ENCODE measurements at places on chromosomes 4 and X.

GRCh38 chr4:105352826-105353225 is 121.0 kb downstream of the PPA2 start:
- DNase-seq: no peak

DNA sequence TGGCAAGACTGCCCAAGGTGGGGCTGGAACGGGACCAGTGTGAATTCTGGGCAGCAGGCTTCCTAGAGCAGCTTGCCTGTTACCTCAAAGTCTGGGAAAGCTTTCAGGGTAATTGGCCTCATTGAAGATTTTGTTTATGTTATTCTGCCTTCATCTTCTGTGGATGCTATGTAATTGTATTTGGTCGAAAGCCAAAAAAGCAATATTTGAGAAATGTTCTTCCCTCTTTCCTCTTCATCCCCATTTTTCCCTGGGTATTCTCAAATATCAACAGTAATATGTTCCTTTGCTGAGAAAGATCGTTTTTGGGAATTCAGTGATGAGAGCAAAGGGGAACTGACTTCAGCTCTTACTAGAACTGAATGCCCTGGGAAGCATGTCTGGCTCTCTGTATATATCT is 12.9 kb downstream of the TMEM131L start:
- DNase-seq: no peak

DNA sequence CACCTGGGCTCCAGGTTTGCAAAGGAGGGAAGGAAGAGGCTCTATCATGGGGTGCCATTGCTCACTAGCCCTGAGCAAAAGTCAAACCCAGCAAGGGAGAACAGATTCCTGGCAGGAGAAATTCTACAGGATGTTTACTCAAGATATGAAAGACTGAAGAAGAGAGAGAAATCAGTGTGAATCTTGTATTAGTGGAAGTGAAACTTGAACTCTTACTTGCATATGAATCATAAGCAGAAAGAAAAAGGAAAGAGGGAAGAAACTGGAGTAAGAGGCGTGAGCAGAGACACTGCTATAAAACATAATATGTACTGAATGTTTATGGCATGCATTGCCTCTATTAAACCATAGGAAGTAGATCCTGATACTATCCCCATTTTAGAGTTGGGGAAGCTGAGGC is 60.9 kb downstream of the C4orf46 start:
- no peak for DNase-seq

GRCh38 chrX:121832446-121832845 is 785.0 kb downstream of the GLUD2 start:
- no peak for DNase-seq

DNA sequence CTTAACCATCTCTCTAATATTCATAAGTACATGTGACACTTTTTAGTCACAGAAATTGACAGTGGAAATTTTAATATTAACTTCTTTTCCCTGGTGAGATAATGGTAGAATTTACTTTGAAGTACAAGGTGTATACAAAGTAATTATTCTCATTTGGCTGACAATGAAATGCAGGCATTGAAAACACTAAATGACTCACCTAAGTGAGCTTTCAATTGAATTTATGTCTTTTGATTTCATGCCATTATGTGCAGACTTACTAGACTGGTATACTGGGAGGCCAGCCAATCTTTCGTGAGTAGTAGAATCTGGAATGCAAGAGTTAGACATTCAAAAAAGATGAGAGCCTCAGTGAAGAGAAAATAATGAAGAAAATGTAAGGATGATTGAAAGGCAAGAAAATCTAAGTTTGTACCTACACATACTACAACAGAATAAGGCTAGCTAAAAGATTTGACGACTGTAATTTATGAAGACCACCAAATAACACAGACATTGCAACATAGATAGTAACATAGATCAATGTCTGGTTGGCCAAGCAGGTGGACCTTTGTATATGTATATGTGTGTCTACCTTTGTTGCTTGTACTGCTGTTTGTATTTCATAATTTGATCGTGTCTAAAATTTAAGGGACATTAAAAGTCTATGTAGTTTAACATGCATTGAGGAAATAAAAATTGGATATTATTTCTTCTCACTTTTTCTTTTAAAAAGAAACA is 459.7 kb downstream of the IL15 start:
- DNase-seq: no peak

DNA sequence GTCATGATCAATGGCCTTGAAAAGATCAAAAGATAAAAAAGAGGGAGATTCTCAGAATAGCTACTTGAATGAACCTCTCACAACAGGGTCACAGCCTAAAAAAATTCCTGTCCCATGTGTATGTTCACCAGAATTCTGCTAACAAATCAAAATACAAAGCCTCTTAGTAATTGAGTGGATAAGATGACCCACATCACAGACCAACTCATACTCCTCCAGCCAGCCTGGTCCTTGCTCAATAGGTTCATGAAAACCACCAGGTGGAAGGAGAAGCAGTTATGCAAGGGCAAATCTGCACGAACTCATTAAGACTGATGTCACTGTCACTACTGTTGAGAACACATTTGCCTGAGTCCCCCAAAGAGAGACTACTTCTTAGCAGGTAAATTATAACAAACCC is 21.5 kb downstream of the WDFY3 start:
- no peak for DNase-seq

DNA sequence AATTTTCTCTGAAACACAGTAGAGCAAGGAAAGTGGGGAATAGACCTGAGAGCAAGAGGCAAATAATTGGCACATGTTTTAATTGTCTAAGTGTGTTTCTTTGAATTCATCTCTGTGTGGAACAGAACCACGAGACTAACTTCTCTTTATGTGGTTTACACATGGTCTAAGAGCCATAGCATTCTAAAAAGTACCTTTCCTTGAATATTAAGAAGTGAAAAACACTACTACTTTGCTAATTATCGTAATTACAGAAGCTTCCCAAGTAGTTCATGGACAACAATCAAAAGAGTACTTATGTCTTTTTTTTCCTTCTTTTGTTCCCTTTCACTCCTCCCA is 2.9 kb upstream of the CYBB start:
- no peak for DNase-seq

DNA sequence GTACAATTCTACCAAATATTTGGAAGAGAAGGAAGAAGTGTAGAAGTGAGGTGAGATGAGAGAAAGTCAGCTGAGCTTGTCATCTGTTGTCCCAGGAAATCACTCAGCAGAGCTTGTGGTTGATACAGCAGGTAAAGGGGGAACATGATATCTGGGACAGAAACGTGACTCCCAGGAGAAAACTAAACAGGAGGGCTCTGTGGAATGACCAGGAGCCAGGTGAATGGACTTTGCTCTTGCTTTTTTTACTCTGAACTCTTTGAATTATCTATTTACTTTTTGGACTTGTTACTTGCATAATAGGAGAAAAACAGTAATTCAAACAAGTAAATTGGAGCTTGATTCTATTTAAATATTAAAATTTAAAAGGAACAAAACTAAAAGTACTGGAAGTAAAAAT is 555.6 kb upstream of the FRG1 start:
- DNase-seq: no peak

- no peak for DNase-seq
Measured at GRCh38 chrX:14529290-14529989, at the start of gene GLRA2. Gene GLRA2 (plus strand): TSS chrX:14529536. CDS start chrX:14530058, 522 bp downstream.

GRCh38 chr4:168496834-168497233 is at the start of gene PALLD:
Gene PALLD (plus strand): TSS chr4:168497052.
- DNase-seq: no peak

DNA sequence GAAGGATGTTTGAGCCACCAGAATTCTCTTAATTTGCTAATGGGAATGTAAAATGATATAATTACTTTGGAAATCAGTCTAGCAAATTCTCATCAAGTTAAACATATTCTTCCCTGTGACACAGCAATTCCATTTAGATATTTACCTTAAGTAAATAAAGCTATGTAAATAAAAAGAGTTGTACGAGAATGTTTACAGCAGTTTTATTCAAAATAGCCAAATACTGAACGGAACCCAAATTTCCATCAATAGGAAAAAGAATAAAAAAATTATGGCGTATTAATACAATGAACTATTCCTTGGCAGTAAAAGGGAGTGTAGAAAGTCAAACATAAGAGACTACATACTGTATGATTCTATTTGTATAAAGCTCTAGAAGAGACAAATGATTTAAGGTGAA is 45.8 kb downstream of the CENPE start:
- DNase-seq: no peak

DNA sequence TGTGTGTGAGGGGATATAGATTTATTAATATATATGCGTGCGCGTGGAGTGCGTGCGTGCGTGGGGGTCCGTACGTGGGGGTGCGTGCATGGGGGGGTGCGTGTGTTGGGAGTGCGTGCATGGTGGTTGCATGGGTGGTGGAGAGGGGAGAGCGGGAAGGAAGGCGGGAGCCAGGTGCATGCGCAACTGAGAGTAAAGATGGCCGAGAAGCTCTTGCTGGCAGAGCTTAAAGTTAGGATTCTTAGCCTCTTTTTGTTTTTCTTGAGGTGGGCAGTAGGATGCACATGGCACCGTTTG is 45.8 kb downstream of the TEX13B start:
- DNase-seq: no peak

- DNase-seq: no peak
Measured at GRCh38 chr4:145843148-145843547, 95.5 kb downstream of the ZNF827 start.

DNA sequence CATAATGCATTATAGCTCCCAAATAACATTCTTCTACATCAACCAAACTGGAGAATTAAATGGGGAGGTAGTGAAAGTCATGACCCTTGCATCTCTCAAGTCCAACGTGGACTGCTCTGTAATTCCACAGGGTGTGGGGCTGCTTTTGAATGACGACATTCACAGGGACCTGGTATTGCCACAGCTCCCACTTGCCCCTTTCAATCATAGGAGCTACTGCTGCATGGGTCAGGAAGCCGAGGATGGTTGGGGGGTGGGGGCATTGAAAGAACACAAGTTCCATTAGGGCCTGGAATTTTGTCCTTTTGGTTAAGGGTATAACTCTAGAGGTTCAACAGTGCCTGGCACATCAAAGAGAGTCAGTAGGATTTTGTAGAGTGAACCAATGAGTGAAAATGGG is 7.4 kb upstream of the CT55 start:
- DNase-seq: no peak

DNA sequence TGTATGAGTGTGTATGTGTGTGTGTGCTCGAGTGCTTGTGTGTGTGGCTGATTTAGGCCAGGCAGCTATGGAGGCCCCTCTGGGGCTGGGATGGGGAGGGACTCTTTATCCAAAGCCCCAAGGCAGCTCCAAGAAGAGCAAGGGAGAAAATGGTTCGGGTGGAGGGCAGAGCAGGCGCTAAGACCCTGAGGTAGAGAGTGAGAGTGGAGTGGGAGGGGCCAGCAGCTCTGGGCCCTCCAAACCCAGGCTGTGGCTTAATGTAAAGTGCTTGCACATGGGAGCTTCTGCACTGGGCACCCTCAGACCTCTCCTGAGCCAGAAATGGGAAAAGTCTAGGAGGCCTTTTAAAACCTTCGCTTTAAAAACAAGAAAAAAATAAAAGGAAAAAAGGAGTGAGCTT is 233.5 kb upstream of the PSAPL1 start:
- DNase-seq: no peak

DNA sequence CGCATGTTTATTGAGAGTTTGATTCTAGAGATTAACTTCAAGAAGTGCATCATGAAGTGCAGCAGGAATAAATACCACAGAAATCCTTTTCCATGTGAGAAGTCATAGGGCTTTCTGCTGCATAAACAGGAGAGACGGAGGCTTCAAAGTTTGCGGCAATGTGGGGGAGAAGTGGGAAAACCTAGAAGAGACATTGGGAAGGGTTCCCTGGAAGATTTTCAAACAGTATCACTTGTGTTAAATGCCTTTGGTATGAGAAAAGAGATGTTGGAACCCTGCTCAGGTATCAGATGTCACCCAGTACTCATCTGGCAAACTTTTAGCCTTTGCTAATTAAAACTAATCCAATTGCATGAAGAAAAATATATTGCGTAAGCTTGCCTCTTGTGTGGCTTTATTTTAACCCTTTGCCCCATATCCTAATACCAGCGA is 15.4 kb downstream of the NHS start:
- DNase-seq: no peak

DNA sequence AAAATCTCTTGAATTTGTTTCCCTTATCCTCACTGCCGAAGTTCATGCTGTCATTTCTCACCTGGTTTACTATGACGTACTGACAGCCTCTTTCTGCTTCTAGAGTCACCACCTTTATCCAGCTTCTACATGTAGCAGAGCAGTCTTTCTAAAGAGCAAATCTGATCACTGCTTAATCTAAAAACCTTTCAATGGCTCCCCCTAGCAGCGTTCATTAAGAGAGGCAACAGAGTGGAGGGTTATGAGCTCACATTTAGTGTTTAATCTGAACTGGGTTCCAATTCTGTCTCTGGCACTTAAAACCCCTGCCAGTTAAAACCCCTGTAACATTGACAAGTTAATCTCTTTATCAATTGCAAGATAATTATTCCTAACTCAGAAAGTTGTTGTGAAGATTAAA is 4.4 kb downstream of the RBPJ start:
- DNase-seq: no peak

DNA sequence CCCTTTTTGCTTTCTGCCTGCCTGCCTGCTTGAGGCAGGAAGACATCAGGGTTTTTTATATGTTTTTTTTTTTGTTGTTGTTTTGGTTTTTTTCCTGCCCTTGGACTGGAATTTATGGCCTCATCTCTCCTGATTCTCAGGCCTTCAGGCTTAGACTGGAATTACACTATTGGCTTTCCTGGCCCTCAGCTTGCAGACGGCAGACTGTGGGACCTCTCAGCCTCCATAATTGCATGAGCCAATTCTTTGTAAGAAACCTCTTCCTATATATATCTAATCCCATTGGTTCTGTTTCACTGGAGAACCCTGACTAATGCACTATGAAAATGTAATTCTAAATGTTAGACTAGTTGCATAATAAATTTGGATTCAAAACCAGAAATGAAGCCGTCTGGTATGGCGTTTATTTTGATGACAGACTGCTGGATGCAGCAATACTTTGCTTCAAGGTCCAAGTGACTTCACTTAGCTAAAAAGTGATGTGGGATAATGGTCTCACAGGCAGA is 59.0 kb downstream of the SEL1L3 start:
- no peak for DNase-seq

DNA sequence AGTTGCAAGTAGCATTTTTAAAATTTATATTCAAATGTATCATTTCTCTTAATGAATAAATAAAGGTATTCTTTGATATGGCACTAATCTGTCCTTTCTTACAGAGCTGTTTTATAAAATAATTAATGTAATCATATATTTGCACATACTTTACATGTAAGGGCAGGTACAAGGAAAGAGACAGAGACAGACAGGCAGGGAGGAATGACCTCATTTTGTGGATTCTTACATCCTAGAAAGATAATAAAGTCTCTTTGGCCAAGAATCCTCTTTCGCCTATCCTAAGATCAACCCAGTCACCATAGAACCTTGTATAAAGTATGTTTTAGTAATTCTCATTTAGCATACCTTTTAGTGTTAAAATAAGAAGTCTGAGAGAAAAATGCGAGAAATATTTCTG is 98.5 kb upstream of the CTSO start:
- no peak for DNase-seq

GRCh38 chrX:109704563-109704962 is 28.5 kb downstream of the ACSL4 start:
- no peak for DNase-seq

GRCh38 chrX:136598631-136599030 is 49.3 kb upstream of the CD40LG start:
- no peak for DNase-seq
